Stimulated activated CD8-positive, alpha-beta memory T cell treated with anti-CD3 and anti-CD28 coated beads, Interleukin-15, amount 100 ng/mL, for 4 hours (primary cell): ENCODE measurements at places on chromosomes 2 and 18.

- no peak for DNase-seq
These were observed 115.5 kb downstream of the HDAC4 start for GRCh38 chr2:239285071-239285931.

DNA sequence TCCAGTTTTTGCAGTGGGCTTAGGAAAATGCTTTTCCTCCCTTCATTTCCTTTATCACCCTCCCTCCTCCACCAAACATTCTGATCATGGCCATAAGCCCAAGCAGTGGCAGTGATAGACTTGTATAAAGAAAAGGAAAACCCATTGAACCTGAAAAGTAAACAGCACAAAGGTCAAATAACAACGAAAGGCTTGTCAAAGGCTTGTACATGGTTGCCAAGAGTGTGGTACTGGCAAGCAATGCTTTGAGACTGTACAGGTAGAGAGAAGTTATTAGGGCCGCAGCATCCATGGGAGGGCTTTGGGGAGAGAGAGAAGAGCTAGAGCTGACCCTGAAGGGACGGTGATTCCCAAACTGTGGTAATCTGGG is 2.1 kb upstream of the VWA3B start:
- no peak for DNase-seq

GRCh38 chr2:8412082-8412481 is 269.8 kb upstream of the ID2 start:
- DNase-seq, result no peak

GRCh38 chr2:105142239-105142638 is 99.3 kb upstream of the GPR45 start:
- no peak for DNase-seq

GRCh38 chr18:63646936-63647335 is 2.9 kb upstream of the SERPINB4 start:
- DNase-seq, result no peak

DNA sequence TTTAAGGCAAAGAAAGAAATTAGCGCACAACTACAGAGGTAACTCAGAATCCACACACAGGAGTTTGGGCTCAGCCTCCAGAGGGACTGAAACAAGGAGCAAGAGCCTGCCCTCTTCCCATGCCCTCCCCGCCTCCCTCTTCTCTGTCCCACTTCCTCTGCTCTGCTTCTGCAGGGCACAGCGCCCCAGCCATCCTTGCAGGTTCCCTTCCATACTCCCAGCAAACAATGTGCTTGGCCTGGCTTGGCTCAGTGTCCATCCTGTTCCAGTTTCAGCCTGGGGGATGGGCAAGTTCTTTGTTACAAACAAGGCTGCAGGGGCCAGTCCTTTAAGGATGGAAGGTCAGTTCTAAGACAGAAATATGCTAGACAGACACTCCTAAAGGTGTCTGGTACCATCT is 133.5 kb downstream of the CDH20 start:
- DNase-seq, result no peak

- DNase-seq, result no peak
These were observed 127.4 kb downstream of the LTBP1 start for GRCh38 chr2:33074197-33074596.

DNA sequence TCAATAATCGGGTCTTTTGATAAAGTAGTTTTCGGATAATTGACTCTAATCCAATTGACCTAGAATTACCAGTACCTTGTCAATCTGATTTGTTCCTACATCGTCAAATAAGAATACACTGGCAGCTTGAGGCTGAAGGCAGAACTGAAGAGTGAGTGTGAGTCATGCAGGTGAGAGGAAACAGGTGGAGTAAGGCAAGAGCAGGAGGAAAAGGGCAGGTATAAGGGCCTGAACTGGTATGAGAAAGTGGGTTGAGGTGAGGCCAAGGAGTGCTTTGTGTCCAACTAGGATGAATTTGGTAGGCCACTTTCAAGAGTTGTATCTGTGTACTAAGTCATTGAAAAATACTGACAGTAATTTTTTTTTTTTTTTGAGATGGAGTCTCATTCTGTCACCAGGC is 186.0 kb downstream of the ZNF385B start:
- no peak for DNase-seq

DNA sequence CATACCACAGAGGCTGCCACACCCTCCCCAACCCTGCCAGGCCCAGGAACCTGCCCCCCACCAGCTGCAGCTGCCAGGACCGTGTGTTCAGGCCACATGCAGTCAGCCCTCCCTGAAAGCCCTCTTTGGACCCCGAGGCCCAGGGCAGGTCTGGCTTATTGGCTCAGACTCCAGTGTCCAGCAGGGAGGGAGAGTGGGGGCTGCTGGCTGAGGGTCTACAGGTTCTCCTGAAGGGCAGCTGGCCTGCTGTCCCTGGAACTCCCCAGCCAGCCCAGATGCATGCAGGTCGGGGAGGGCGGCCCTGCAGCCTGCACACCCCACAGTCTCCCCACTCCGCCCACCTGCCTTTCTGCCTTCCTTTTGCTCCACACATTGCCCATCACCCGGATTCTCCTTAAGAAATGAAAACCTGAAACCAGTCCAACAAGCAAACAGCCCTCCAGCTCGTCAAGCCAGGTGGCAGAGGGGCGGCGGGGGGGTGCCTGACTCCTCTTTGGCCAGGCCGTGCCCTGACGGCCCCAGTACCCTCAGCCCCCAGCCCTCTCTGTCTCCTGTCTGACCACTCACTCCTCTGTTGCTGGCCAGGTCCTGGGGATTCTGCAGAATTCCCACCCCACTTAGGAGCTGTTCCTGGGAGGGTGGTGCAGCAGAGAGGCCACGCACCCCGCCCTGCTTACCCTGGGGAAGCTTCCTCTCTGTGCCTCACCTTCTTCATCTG is 18.0 kb downstream of the GPR35 start:
- DNase-seq, result no peak

DNA sequence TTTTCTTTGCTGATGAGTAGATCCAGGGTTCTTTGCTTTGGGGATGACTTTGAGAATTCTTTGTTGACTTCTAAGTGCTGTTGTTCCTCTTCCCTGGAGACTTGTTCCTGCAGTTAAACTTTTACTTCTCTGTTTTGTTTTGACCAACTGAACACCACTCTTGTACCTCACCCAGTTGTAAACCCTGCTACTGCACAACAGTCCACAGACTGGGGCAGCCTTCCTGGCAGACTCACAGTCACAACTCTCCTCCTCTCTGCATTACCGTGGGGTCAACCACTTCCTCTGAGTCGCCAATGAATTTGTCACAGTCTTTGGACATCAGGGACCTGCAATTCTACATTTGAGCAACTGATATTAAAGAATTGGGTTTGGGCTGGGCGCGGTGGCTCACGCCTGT is 3.8 kb upstream of the SLC8A1 start:
- DNase-seq, result no peak

GRCh38 chr2:194700726-194701125 is 956.3 kb upstream of the SLC39A10 start:
- no peak for DNase-seq

GRCh38 chr18:41845563-41845962 is 109.5 kb upstream of the PIK3C3 start:
- DNase-seq, result no peak
